ENCODE measurements at places on chromosomes 3 and 15. TPM values are rescaled to one million over a fixed set of nuclear protein-coding genes. Genes with fewer than 3 reads are reported as not detected.

Gene TRIP4
- 10.3 TPM for total RNA-seq

DNA sequence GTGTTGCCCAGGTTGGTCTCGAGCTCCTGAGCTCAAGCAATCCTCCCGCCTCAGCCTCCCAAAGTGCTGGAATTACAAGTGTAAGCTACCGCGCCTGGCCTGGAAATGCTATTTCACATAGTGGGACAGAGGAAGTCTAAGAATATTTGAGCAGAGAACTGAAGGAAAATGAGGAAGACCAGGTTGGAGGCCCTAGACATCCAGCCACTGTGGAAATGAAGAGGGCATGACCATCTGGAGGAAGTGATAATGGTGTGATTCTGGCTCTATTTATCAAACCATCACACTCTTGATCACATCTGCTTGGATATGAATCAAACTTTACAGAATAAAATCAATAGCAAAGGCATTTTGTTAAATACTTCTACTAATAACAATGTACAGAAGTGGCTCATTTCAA is 65.9 kb upstream of the ARHGEF3 start:
- no peak for DNase-seq

DNA sequence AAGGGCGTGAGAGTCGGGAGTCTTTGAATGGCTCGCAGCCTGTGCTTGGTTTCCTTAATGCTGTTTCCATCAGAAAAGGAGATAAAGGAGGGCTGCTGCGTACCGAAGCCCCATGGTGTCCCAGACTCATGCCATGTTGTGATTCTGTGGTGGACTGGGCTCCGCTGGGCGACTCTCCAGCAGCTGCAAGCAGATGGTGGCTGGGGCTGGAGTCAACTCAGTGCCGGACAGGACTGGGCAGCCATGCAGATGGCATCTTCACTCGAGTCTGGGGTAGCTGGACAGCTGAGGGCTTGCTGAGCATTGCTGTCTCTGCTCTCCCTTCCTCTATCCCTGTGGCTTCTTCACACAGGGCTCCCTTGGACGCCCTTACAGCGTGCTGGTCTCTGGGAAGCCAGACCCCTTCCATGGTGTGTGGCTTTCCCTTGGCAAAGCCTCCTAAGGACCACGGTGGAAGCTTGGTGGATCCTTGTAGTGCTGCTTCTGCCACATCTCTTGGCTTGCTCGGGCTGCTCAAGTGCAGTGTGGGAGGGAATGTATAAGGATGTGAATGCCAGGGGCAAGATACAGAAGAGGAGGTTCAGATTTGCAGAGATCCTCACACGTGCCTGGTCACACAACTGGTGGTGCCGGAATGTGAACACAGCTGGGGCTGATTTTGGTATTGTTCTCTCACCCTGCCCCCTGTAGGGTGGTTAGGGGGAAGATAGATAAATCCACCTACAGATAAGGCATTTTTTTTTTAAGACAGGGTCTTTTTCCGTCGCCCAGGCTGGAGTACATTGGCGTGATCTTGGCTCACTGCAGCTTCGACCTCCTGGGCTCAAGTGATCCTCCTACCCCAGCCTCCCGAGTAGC is 9.0 kb downstream of the NIPA1 start:
- DNase-seq: no peak

Gene LARP6
- 22.4 TPM for total RNA-seq

DNA sequence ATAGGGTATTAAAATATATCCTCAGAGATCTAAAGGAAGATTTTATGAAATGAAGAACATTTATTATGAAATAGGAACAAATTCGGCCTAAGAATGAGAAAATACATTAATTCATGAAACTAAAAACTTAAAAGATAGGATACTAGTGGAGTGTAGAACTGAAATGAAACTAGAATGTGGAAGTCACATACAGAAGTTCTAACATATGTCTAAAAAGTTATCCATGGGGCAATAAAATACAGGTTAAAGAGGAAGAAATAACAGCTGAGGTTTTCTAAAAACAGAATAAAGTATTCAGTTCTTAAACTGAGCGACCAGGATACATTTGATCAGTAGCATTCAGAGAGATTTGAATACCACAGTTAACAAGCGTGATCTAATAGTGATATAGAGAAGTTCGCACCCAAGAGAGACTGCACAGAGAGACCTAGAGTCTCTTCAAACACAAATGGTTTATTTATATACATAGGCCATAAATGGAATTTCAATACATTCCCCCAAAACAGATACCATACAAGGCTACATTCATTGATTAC is 85.9 kb downstream of the FEZF2 start:
- no peak for DNase-seq

Data from GM23338 (cell line).